NB4 (cell line): ENCODE measurements at places on chromosomes 12 and 14.

GRCh38 chr12:93008044-93008778 lies 79.1 kb upstream of the EEA1 start:
- DNase-seq, result no peak

DNA sequence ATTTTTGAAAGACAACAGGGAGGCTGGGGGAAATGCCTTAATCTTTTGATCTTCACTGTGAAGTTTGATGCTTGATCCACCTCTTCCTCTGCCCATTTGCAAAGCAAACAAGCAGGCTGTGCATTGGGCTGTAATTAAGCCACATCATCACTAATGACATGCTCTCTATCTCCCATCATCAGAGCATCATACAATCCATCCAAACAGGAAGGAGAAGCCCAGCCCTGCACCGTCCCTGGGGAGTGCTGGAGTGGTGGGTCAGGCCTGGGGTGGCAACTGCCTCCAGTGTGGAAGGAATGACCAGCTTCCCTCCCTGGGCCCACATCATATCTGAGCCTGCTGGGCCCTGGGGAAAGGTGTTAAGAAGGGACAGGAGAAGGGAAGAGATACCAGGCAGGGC lies 6.9 kb upstream of the KRT74 start:
- no peak for DNase-seq

- DNase-seq, result no peak
Measured at GRCh38 chr14:104517867-104518266, 61.7 kb upstream of the C14orf180 start.

DNA sequence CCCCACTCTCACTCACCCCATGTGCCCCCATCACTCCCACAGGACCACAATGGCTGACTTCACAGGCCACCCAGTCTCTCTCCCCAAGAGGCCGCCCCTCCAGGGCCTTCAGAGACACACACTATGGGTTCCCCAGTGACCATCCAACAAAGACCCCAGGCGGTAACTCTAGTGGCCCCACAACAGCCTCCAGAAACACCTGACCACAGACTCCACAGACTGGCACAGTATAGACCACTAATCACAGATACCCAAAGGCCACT lies 3.0 kb downstream of the ZNF605 start:
- no peak for DNase-seq

DNA sequence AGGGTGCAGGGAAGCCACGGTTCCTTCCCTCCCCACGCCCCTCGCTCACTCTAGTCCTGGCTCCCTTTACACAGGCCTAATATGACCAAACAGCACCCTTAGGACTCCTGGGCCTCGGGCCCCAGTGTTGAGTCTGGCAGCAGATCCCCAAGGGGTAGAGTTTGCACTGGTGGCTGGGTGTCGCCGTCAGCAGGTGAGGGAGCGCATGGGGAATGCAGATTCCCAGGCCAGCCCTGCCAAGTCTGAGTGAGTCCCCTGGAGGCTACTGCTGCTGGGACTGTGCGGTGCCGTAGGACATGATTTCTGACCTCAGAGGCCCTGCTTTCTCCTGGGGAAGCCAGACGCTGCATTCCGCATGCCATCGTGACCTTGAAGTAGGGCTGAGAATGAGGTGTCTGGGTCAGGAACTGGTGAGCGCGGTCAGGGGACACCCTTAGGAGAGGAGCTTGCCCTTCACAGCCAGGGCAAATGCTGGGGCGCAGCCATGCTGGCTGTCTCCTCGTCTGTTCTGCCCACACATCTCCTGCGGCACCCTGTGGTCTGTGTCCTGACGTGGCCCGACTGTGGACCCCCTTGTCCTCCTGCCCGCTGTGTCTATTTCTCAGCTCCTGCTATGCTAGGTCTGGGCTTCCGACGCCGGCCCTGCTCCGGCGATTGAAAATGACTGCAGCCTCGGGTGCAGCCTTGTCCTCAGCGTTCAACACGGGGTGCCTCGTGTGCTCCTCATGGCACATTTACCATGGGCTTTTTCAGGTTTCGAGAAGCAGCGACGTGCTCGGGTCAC lies 37.6 kb upstream of the PRMT8 start:
- no peak for DNase-seq

GRCh38 chr12:42617622-42618021 lies 28.1 kb upstream of the PRICKLE1 start:
- DNase-seq, result peak; percentile 8

DNA sequence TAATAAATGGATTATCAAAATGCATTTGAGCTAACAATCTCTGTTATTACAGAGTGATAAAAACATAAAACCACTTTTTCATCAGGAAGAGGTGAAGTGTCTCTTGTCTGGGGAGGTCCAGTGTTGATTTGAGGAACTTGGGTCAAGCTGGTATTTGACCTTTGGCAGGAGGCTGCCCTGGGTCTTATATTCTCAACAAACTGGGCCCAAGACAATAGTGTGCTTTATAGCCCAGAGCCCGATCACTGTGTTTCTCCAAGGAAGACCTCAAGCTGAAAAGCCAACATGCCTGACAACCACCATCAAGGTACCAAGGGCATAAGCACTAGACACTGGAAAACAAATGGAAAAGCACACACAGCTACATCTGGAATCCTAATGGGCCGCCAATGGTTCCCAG lies 137.0 kb downstream of the SLC25A21 start:
- no peak for DNase-seq

DNA sequence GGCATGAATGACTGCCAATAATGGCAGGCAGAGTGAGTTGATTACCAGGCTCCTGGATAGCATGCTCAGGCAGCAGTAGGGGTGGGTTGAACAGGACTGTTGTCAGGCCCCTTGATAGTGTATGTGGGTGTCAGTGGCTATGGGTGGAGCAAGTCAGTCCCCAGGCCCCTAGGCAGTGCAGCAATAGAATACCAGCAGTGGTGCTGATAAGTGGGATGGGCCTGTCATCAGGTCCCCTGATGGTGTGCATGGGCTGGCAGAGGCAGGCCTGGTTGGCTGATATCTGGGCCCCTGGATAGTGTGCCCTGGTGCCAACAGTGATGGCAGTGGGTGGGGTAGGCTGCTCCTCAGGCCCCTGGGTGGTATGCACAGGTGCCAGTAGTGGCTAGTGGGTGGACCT lies 32.4 kb downstream of the SMCO2 start:
- DNase-seq, result no peak

DNA sequence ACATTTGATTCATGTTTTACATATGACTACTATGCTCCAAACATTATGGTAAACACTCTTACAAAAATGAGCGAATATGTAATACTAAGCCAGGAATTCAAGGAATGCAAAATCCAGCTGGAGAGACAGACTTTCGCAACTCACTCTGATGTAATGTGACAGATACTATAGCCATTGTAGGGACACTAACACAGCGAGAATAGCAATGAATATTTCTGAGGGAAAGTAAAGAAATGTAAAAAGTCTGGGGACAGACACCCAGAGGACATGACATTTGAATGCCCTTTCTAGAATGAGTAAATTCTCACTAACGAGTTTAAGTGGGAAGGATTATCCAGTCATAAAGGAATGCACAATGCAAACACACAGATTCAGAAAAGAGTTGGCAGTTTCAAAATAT lies 121.9 kb downstream of the PIK3C2G start:
- DNase-seq, result no peak

DNA sequence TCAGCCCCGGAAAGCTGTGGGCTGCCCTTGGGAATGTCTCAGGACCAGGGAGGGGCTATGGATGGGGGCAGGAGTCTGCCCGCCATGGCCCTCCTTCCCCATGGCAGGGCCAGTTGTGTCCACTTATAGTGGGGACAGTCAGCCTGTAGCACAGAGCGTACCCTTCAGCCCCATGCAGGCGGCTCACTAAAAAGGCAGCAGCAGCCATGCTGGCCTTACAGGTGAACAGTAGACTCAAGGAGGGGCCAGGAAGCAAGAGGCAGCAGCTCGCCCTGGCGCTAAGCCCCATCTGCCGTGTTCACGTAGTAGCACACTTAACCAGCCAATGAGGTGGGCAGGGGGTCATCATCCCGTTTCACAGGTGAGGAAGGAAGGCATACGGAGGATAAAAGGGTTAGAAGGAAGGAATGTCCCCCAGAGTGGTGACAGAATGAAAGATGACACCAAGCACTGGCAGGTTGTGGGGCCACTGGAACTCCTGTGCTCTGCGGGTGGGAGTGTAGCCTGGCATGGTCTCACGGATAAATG lies 52.7 kb downstream of the FAM222A start:
- DNase-seq, result no peak
